GM12865 (cell line): ENCODE measurements at places on chromosomes 5 and 9.

- no peak for DNase-seq
These were observed 24.0 kb upstream of the TNIP1 start for GRCh38 chr5:151104795-151105194.

DNA sequence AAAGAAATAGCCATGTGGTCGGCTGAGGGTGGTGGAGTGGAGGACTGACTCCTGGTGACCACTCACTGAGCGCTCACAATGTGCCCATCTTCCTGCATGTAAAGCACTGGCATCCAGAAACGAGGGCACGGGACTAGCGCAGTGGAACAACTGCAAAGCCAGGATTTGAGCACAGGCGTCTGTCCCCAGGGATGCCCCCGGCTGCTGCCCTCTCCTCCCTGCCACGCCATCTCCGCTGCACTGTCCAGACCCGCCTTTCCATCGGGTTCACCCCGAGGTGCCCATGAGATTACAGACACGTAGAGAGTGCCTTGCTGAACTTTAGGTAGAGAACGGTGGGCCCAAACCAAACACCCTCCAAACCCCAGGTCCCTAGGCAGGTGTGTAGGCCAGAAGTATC, 44.7 kb downstream of the PRRT1B start:
- no peak for DNase-seq

DNA sequence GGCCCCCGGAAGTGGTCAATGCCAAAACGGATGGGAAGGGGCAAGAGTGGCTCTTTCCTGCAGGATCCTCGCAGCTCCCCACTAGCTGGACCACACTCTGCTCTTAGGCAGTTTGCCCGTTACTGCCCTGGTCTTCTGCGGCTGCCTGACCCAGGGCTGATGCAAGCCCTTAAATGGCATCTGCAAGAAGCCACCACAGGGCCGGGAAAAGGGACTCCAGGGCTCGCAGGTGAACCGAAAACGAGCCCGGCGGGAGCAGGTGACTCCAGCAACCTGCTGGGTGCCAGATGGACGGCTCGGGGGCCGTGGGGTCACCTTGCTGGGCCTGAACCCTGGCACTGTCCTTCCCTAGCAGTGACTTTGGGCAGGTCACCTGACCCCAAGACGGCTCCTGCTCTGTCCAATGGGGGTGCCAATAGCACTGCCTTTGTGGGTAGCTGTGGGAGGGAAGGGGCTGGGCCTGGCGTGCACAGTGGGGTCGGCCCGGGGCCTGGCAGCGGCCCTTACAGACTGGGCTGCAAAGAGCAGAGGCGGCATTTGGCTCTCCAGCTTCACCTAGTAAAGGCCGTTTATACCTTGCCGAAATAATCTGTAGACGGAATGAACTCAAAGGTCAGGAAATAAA, 1.3 kb downstream of the TMEM250 start:
- DNase-seq = peak; percentile 72

DNA sequence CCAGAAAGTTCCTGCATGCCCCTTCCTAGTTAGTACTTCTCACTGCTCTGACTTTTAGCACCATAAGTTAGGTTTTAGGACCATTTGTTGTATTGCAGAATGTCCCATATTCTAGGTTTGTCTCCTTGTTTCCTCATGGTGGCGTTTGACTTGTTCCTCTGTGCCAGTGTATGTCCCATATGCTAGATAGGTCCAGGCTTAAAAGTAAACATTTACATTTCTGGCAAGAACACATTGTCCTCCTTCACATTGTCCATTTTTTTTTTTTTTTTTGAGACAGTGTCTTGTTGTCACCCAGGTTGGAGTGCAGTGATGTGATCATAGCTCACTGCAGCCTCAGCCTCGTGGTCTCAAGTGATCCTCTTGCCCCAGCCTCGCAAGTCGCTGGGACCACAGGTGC, 15.4 kb downstream of the TBC1D13 start:
- DNase-seq = no peak

GRCh38 chr9:17339156-17339555, 204.3 kb downstream of the CNTLN start:
- no peak for DNase-seq

- DNase-seq = peak; percentile 35
These were observed 128.6 kb downstream of the PDZD2 start for GRCh38 chr5:31767335-31768031.

DNA sequence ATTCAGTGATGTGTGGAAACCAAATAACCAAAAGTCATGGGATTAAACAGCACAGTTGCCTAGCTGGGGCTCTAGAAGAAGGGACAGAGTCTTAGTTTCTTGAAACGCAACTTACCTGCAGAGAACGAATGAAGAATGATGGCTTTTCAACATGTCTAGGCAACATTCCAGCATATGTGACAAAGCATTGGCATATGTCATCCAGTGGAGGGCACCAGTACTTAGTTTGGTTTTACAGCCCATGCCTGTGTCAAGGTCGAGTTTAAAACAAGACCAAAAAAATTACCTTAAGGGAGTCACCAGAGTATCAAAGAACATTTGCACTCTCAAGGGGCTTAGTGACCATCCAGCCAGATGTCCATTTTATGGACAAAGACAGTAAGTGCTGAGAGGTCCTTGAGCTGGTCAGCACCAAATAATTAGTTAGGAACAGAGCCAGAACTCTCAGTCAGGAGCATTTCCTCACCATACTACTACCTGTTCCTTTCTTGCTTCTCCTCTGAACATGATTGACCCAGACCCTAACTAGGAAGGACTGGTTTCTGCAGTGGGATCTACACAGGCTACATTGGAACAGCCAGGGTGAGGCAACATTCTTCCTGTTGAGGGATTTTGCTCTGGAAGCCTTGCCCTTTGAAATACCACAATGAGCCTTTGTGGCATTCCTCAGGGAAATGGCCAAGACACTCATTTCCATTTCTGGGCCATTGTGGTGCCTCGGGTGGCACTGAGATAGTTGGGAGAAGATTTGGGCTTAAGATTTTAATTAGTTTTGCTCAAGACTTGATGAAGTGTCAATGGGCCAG, 75.4 kb upstream of the ANKH start:
- peak; percentile 49 for DNase-seq
